ENCODE measurements at places on chromosomes 2 and 18. TPM values are rescaled to one million over a fixed set of nuclear protein-coding genes. Genes with fewer than 3 reads are reported as not detected.

Gene TMEM150A
- 15.1 TPM for total RNA-seq

Gene HAUS1
- total RNA-seq, result 34.8 TPM

Gene SLC4A5
- total RNA-seq, result 0.11 TPM

Gene CPO
- total RNA-seq, result not detected

Gene TWIST2
- 16.6 TPM for total RNA-seq

Gene KLHL14
- total RNA-seq, result not detected

Gene CABYR
- 13.5 TPM for total RNA-seq

Gene RGPD8
- 3.1 TPM for total RNA-seq

Gene FN1
- total RNA-seq, result 186 TPM

Gene DCDC2C
- not detected for total RNA-seq

Gene EMX1
- total RNA-seq, result not detected

Gene FIGN
- total RNA-seq, result 1.5 TPM

Gene ST6GAL2
- 17.5 TPM for total RNA-seq

Gene IL1F10
- total RNA-seq, result not detected

Gene FTCDNL1
- 2.9 TPM for total RNA-seq

Gene CCDC74B
- total RNA-seq, result 6.1 TPM

Gene SCN9A
- total RNA-seq, result 4.8 TPM

Gene POTEF
- total RNA-seq, result not detected

Gene IL18R1
- 0.72 TPM for total RNA-seq
